ENCODE measurements at places on chromosomes 2 and 18.

GRCh38 chr2:158114516-158114915 is 12.8 kb downstream of the UPP2 start:
- no peak for DNase-seq

- no peak for DNase-seq
These were observed 279.7 kb downstream of the RNF144A start for GRCh38 chr2:7196883-7197282.

GRCh38 chr2:209511637-209512036 is 87.8 kb downstream of the MAP2 start:
- peak; percentile 24 for DNase-seq

- no peak for DNase-seq
These were observed 161.2 kb upstream of the XIRP2 start for GRCh38 chr2:166727095-166727494.

DNA sequence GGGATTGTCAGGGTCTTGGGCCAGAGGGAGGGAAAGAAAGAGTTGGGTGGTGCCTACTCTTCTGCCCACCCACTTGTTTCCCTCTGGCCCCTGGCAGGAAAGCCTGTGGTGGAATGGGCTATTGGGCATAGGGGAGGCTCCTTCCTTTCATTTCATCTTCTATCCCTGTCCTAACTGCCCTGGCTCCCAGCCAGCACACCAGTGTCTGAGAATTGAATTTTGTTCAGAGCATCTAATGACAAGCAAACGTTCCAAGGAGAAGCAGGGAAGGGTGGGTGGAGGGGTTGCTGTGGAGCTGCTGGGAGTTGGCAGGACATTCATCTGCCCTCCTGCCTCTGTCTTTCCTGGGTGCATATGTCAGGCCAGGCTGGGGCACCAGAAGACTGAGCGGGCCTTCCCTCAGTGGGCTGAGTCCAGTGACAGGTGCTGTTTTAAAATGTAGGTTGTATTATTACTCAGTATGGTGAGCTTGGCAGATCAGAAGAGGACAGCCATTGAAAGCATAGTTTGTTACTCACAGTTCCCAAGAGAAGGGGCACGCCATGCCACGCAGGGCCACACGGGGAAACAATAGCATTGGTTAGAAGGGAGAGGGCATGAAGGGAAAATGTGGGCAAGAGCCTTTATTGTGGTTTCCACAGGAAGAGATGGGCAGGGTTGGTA is 171.9 kb downstream of the ACOXL start:
- no peak for DNase-seq

GRCh38 chr18:60040971-60041370 is 141.2 kb downstream of the PMAIP1 start:
- DNase-seq, result no peak

GRCh38 chr2:152427902-152428301 is 92.9 kb downstream of the FMNL2 start:
- DNase-seq, result no peak

DNA sequence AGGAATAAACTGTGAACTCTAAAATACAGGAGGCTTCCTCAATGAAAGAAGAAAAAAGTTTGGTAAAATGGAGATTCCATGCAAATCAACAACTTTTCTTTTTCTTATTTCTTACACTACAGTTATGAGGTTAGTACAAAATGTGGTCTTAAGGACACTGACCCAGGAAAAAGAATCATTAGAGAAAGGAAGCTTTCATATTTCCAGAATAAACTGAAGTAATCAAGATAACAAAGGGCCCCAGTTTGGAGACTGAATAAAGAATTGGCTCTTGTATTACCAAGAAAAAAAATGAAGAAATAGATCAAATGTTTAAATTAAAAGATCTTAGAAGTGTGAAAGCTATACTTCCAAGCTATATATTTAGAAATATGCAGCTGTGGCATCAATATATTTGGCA is 72.3 kb downstream of the SLC66A3 start:
- DNase-seq, result no peak

- DNase-seq, result peak; percentile 74
These were observed 28.4 kb upstream of the NEB start for GRCh38 chr2:151762694-151763093.

DNA sequence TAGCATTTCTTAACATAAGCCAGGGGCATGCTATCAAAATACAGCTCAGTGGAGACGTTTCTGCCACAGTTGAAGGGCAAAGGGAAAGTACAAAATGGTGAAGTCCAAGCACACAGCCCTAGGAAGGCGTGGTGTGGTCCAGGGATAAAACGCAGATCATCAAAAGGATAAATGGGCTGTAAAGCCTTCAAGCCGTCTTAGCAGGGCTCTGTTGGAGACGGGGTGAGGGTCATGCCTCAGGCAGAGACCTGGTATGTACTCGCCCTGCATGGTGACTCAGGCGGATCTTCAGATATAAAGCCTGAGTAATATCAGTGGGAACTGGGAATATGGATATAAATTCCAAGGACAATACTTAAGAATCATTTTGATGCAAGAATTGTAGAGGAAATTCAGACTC is 61.2 kb downstream of the NGEF start:
- peak; percentile 39 for DNase-seq

DNA sequence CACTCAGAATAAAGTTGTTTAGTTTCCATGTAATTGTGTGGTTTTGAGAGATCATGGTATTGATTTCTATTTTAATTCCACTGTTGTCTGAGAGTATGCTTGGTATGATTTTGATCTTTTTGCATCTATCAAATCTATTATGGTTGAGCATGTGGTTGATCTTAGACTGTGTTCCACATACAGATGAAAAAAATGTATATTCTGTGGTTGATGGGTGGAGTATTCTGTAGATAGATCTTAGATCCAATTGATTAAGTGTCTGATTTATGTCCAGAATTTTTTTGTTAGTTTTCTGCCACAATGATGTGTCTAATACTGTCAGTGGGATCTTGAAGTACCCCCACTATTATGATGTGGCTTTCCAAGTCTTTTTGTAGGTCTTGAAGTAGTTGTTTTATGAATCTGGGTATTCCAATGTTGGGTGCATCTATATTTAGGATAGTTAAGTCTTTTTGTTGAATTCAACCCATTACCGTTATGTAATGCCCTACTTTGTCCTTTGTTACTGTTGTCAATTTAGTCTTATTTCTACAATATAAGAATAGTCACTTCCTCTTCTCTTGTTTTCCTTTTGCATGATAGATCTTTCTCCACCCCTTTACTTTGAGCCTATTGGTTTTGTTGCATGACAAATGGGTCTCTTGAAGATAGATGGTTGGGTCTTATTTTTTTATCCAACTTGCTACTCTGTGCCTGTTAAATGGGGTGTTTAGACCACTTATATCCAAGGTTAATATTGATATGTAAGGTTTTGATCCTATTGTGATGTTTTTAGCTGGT is 101.8 kb downstream of the TRABD2A start:
- no peak for DNase-seq

- DNase-seq, result peak; percentile 49
These were observed 30.4 kb upstream of the GMCL1 start for GRCh38 chr2:69798909-69799526.

DNA sequence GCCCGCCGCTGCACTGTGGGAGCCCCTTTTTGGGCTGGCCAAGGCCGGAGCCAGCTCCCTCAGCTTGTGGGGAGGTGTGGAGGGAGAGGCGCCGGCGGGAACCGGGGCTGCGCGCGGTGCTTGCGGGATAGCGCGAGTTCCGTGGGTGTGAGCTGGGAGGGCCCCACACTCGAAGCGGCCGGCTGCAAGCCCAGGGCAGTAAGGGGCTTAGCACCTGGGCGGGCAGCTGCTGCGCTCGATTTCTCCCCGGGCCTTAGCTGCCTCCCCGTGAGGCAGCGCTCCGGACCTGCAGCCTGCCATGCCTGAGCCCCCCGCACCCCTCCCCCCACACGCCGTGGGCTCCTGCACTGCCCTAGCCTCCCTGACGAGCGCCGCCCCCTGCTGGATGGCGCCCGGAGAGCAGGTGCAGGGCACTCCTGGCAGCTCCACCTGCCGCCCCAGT is 124.4 kb downstream of the CCDC178 start:
- no peak for DNase-seq

DNA sequence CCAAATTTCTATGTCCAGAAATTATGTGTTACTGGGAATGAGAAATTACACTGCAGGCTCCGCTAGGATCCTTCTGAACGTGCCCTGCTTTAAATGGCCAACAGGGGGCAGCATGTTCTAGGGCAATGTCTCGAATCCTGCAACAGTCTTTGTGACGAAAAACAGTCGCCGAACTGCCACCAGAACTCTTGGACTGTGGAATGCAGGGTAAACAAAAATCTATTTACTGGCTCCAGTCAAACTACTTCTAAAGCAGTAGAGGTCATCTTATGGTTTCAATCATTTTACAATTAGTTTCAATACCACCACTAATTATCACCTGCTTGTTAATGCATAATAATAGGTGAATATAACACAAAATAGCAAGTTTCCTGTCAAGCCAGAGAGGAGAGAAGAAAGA is 9.8 kb upstream of the ZNF397 start:
- DNase-seq, result peak; percentile 87

GRCh38 chr2:237254911-237255578 is 158.9 kb downstream of the COL6A3 start:
- DNase-seq, result no peak

- no peak for DNase-seq
These were observed 2.0 kb downstream of the KCMF1 start for GRCh38 chr2:84972932-84973331.

DNA sequence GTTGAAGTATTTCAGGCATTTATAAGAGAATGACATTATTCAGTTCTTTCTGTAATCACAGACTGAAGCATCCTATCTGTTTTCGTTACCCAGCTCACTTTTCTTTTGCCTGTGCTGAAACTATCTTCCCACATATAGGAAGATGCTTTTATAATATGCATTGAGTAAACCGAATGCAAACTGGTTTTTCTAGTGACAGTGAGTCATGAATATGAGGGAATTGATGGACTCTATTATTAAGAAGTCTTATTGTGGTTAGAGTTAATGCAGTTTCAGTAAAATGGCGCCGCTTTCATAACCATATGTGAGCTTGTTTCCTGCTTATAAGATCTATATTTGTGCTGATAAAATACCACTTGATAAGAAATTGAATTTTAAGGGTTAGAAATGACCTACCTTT is 59.2 kb downstream of the ACVR2A start:
- DNase-seq, result no peak

- DNase-seq, result no peak
These were observed 390.9 kb downstream of the NBAS start for GRCh38 chr2:15170070-15170775.

- DNase-seq, result no peak
These were observed 151.5 kb upstream of the MYCN start for GRCh38 chr2:15788830-15789229.

GRCh38 chr2:45750001-45750400 is 98.5 kb downstream of the PRKCE start:
- no peak for DNase-seq

DNA sequence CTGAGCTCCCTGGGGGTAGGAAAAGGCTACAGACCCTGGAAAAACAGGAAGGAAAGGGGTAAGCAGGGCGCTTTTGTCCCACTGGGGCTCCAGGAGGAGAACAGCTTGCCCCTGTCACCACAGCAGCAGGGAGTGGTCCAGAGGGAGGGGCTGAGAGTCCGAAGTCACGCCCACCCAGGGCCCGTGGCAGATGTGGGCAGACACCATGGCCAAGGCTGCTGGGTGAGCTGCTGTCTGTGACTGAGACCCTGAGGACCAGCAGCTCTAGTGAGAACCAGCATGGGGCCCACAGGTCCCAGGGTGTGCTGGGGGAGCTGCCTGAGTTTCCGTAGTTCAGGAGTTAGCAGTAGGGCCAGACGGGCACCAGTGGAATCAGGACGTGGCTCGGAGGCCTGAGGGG is 162.0 kb downstream of the SPP2 start:
- DNase-seq, result peak; percentile 61

DNA sequence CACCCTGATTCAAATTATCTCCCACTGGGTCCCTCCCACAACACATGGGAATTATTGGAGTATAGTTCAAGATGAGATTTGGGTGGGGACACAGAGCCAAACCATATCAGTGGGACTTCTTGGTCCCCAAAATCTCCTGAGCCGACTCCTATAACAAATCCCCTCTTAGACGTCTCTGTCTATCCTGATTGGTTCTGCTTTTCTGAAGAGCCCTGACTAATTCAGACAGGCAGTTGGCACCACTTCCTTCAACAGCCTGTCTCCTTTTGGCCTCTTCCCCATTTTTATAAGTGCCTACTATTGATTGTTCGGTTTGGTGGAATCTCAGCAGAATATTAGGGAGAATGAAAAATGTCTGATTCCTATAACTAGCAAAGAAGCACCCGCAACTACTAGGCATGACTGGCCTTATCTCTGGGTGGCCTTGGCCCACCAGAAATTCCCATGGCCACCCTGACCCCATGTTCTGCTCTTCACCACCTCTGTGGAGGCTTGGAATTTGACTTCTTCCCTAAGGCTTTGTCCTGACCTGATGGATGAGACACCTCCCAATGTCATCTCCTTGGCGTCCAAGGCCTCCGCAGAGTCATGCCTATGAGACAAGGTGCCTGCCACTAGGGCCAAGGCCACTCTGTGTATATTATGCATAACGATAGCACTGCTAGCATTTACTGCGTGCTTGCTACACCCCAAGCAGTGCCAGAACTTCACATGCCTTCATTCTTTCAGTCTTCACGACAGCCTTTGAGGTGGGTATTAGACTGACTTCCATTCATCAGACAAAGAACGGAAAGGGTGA is 218.9 kb upstream of the COPS8 start:
- DNase-seq, result no peak

DNA sequence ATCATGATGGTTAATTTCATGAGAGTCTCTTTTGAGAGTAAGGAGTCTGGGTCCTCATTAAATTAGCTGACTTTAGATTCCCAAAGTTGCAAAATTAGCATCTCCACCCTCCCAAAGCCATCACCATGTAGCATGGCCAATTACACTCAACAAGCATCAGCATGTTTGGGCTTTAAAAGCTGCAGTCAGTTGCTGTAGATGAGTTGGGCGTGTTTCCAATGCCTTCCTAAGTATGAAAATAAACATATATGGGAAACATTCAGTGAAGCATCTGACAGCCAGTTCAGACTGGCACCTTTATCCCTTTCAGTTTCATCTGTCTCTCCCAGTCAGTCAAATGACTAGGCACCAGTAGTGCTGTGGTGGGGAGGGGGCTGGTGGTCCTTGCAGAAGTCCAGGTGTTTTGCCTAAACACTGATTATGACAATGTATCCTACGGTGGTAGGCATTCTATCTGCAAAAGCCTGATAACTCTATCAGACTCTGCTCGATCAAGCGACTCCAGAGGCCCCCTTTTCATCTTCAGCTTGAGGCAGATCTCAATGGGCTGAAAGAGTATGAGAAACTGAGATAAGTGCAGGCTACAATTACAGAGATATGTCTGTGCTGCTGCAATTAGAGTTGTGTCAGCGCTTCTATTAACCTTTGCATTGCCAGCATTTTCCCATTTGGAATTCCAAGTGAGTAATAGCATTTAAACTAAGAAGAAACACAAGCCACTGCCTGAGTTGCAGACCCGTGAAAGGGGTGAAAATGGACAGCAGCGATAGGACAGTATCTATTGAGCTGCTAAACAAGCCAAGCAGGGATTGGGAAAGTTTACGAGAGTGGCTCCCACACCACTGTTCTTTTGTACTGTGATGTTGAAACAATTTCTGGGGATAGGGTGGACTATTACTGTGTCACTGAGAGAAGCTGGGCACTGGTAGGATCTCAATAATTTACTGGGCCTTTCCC is 67.3 kb upstream of the SPOPL start:
- no peak for DNase-seq
